ENCODE measurements at places on chromosomes 6 and 20. TPM values are rescaled to one million over a fixed set of nuclear protein-coding genes. Genes with fewer than 3 reads are reported as not detected.

DNA sequence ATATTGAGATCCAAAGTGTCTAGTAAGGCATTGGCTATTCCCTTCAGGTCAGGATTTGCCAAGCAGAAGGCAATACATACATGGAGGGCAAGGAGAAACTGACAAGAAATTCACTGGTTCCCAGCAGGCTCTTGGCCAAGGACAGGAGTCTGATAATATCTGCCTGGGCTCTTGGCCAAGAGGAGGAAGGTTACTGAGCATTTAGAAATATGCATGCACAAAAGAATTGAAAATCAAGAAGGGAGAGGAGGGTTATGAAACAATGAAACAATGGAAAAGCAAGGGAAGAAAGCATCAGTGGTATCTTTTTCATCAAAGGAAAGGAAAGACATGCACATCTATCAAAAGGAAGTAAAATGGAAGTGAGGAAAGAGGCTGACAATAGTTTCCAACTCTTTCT is 42.4 kb downstream of the ARHGAP18 start:
- DNase-seq = no peak
- peaks cover 9% of the 10 kb centered on the region for H3K4me1 ChIP-seq
- no peak overlapping the region for H3K27ac ChIP-seq

GRCh38 chr20:38564680-38565079 is 16.3 kb upstream of the ADIG start:
- H3K4me3 ChIP-seq = no peak overlapping the region
- H3K4me1 ChIP-seq = no peaks in the 10 kb centered on the region
- DNase-seq = no peak
- no peaks in the 10 kb centered on the region for H3K27me3 ChIP-seq
- no peak overlapping the region for H3K27ac ChIP-seq

GRCh38 chr20:57181639-57182038 is 84.8 kb downstream of the BMP7 start:
- H3K27ac ChIP-seq = no peak overlapping the region
- H3K27me3 ChIP-seq = no peaks in the 10 kb centered on the region
- H3K4me3 ChIP-seq = no peak overlapping the region
- no peaks in the 10 kb centered on the region for H3K4me1 ChIP-seq

- H3K27ac ChIP-seq = peak overlapping the region; percentile 77
- peak; percentile 93 for DNase-seq
- no peaks in the 10 kb centered on the region for H3K27me3 ChIP-seq
- H3K4me3 ChIP-seq = no peak overlapping the region
Measured at GRCh38 chr6:133130863-133131262, 110.3 kb upstream of the EYA4 start.

DNA sequence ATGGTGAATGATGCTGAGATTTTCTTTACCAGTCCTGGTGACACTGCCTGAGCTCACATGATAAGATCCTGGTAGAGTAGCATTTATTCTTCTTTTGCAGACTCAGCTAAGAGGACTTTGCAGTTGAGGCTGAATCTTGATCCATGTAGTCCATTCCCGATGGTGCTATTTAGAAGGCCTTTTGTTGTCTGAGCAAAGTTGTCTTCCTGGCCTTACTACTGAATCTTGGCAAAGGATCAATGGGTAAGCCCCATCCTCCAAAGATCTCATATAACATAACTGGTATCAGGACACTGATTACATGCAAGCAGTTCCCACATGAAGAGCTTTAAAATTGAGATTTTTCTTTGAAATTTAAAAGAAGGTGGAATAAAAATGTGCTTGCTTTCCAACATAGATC is 291.6 kb downstream of the SOX4 start:
- no peaks in the 10 kb centered on the region for H3K36me3 ChIP-seq
- no peaks in the 10 kb centered on the region for H3K27me3 ChIP-seq
- no peak overlapping the region for H3K4me3 ChIP-seq
- H3K4me1 ChIP-seq = peaks cover 8% of the 10 kb centered on the region
- H3K27ac ChIP-seq = no peak overlapping the region

DNA sequence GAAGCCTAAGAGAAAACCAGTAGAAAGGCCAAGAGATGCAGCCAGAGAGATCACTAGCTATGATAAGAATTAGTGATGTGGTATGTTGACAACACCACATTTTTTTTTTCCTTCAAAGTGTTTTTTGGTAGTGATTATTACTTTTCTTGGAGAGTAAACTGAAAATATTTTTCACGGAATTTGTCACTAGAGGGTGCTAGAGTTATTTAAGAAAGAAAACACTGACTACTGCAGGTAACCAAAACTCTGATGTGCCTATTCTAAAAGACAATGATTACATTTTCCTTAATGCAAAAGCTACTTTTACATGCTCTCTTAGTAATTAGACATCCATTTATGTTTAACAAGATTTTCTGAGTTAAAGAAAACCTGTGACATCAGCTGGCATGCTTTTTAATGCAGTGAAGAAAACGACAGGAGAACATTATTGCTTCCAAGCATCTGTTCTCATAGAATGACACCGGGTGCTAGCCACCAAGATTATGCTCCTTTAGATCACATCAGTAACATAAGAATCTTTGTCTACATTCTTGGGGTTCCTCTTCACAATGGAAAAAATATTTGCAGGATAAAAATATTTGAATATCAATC is 28.8 kb downstream of the RWDD2A start:
- no peak for DNase-seq
- no peaks in the 10 kb centered on the region for H3K27me3 ChIP-seq
- H3K4me1 ChIP-seq = no peaks in the 10 kb centered on the region
- H3K36me3 ChIP-seq = no peaks in the 10 kb centered on the region
- no peak overlapping the region for H3K27ac ChIP-seq

GRCh38 chr6:167906899-167907298 is 80.2 kb downstream of the AFDN start:
- no peak overlapping the region for H3K27ac ChIP-seq
- H3K27me3 ChIP-seq = no peaks in the 10 kb centered on the region
- no peaks in the 10 kb centered on the region for H3K4me1 ChIP-seq

DNA sequence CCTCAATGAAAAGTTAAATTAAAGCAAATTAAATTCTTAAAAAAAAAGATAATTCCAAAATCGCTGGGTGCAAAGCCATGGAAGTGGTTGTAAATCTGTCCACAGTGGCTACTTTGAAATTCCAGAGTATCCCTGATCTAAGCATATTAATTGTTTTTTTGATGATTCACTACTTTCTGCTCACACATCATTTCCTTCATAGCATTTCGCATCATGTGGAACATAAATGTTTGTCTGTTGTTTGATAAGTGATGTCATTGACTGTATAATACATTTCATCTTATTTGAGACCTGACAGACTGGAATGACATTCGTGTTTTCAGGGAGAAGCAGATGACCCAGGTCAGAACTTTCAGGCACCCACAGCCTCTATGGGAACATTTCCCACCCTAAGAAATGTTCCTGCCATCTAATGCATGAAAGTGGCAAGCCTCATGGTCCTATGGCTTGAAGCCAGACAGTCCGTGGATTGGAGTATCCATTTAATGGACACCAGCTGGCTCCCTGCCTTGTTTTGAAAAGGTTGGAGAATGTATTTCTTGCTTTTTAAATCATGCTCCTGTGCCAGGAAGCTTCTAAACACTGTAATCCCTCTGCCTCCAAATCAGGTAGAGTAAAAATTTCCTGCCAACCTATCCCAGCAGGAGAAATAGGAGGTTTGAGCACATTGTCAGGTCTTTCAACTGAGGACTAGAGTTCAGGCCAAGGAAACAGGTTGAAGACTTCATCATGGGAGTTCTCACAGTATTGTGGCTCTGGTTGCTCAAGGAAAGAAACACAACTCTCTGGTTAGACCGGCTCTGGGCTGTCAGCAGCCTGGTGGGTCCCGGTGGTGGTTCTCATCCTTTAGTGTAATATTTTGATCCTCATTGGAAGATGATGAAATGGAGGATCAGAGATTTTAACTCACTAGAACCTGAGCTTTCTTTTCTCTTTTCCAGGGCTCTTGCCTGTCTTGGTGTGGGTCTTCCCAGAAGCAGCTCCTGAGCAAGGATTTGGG is 157.9 kb downstream of the SLC24A3 start:
- no peak for DNase-seq
- H3K4me1 ChIP-seq = no peaks in the 10 kb centered on the region
- H3K27me3 ChIP-seq = no peaks in the 10 kb centered on the region
- no peaks in the 10 kb centered on the region for H3K36me3 ChIP-seq

DNA sequence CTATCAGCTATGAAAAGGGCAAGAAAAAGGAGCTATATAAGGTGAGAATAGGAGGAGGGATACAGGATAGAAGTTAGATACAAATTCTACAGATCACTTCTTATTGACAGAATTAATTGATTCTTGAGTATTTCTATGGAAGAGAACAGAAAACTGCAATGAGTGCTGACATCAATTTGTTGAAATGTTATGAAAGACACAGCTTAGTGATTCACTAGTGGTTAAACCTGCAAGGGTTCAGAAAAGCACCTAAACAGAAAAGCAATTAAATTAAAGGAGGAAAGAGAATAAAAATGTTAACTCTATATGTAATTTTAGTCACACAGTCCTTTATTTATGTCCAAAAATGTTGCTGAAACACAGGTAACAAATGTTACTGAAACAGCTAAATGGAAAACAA is 254.4 kb upstream of the RUNX2 start:
- no peaks in the 10 kb centered on the region for H3K4me1 ChIP-seq
- DNase-seq = no peak
- H3K27me3 ChIP-seq = no peaks in the 10 kb centered on the region
- H3K27ac ChIP-seq = no peak overlapping the region

DNA sequence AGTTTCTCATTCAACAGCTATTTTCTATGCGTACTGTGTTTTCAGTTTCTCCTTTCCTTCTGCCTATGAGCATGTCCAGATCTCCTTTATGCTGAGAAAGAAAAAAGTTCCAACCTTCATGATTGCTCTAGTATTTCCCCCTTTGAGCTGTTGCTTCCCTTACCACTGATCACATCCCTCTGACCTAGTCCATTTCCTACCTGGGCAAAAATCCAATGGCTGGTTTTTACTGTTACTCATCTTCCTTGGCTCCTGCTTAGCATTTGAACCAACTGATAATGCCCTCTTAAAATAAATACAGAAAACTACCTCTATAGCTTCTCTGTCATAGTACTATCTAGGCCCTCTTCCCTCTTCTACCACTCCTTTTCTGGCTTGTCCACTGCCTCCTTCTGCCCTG is 6.0 kb downstream of the RFX6 start:
- no peak overlapping the region for H3K4me3 ChIP-seq
- H3K27me3 ChIP-seq = peaks cover 13% of the 10 kb centered on the region
- no peaks in the 10 kb centered on the region for H3K4me1 ChIP-seq
- H3K36me3 ChIP-seq = no peaks in the 10 kb centered on the region
- H3K27ac ChIP-seq = no peak overlapping the region

DNA sequence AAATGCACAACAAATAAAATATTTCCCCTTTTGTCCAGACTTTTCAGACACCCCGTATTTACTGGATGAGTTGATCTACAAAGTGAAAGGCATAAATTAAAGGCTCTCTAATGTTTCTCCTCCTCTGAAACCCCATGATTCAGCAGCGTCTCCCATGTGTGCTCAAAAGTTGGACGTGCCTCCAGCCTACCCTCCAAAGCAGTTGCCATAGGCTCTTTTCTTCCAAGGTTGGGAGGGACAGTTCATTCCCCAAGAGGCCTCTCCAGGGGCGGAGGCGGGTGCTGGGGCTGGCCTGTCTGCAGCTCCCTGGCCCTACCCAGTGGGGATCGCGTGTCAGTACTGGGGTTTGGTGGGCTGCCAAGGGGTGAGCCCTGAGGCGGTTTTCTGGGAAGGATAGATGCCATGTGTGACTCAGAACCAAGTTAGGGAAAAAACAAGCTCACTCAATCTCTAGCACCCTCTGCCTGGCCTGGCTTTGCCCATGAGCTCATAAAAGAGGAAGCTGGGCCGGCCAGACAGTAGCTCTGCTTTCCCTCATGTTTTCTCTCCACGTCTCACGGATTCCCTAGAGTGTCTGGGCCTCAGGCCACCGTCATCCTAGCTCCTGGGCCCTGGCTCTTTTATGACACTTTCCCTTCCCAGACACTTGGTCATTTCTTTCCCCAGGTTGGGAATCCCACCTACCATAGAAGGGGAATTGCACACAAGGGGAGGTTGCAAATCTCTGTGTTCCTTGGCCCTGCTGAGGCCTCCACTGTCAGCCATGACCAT is 8.0 kb upstream of the IER3 start:
- no peaks in the 10 kb centered on the region for H3K27me3 ChIP-seq
- DNase-seq = peak; percentile 96
- H3K27ac ChIP-seq = peak overlapping the region; percentile 98
- H3K36me3 ChIP-seq = no peaks in the 10 kb centered on the region
- peaks cover 13% of the 10 kb centered on the region for H3K4me1 ChIP-seq

DNA sequence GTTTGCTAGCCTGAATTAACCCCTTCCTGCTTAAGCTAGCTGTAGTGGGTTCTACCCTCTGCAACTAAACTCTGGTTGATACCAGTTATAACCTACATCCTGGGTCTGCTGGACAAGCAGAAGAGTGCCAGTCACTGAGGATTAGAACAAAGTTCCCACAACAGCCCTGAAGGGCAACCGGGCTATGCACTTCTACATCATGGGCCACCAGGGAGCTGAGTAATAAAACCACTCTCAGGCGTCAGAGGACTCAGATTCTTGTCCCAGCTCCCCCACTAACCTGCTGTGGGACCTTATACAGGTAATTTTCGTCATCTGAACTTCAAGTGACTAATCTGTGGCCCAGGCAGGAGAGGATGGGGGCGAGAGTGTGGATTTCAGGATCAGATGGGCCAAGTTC is 56.8 kb downstream of the EYA2 start:
- no peaks in the 10 kb centered on the region for H3K4me1 ChIP-seq
- DNase-seq = no peak
- H3K4me3 ChIP-seq = no peak overlapping the region
- no peak overlapping the region for H3K27ac ChIP-seq
- no peaks in the 10 kb centered on the region for H3K36me3 ChIP-seq

DNA sequence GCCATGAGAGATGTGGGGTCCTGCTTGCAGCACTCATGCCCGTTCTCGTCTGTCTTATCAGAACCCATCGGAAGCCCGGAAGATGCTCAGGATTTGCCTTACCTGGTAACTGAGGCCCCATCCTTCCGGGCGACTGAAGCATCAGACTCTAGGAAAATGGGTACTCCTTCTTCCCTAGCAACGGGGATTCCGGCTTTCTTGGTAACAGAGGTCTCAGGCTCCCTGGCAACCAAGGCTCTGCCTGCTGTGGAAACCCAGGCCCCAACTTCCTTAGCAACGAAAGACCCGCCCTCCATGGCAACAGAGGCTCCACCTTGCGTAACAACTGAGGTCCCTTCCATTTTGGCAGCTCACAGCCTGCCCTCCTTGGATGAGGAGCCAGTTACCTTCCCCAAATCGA is 8.3 kb downstream of the PI16 start:
- peak; percentile 81 for DNase-seq
- H3K36me3 ChIP-seq = no peaks in the 10 kb centered on the region
- H3K27ac ChIP-seq = no peak overlapping the region
- H3K27me3 ChIP-seq = no peaks in the 10 kb centered on the region
- H3K4me3 ChIP-seq = no peak overlapping the region
- H3K4me1 ChIP-seq = peaks cover 23% of the 10 kb centered on the region

GRCh38 chr6:37923514-37923913 is 104.0 kb downstream of the ZFAND3 start:
- no peaks in the 10 kb centered on the region for H3K4me1 ChIP-seq
- no peak overlapping the region for H3K4me3 ChIP-seq
- no peaks in the 10 kb centered on the region for H3K27me3 ChIP-seq
- DNase-seq = no peak

The MYCT1 gene
- total RNA-seq = 8.4 TPM

The MUC21 gene
- total RNA-seq = not detected

The PRSS16 gene
- total RNA-seq = 1.5 TPM

Measured in heart left ventricle (tissue), 16 donors.